T follicular helper cell (primary cell): ENCODE measurements at places on chromosomes 11 and 22.

GRCh38 chr11:67652965-67653845 is 2.7 kb upstream of the ACY3 start:
- DNase-seq, result no peak

- no peak for DNase-seq
Measured at GRCh38 chr11:100703801-100704575, 16.9 kb downstream of the ARHGAP42 start.

- no peak for DNase-seq
Measured at GRCh38 chr11:10418259-10418949, 36.7 kb upstream of the AMPD3 start.

DNA sequence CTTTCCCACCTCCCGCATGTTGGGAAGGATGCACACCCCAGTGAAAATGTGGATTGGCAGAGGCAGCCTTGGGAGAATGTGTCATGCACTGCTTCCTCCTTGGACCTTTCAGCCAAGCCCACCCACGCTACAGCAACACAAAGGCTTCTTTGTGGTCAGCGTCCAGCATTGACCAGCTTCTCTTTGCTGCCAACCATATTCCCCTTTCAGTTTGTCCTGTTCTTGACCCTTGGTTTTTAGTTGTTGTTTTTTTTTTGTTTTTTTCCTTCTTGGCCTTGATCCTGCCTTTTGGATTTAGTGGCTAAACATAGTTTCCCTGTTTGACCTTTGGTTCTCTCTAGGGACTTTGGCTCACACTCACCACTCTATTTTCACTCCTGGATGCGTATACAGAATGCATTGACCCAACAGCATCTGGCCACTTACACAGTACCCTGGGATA is 573.6 kb downstream of the INSC start:
- no peak for DNase-seq

GRCh38 chr22:37177221-37177620 is 10.8 kb downstream of the C1QTNF6 start:
- DNase-seq, result no peak

- DNase-seq, result no peak
Measured at GRCh38 chr11:65356394-65356972, 1.9 kb downstream of the TIGD3 start.

GRCh38 chr11:44936525-44936924 is 14.2 kb downstream of the TP53I11 start:
- DNase-seq, result peak; percentile 66

- DNase-seq, result no peak
Measured at GRCh38 chr11:67456068-67456705, 1.0 kb downstream of the CABP4 start.
